T-helper 2 cell treated with Interferon-gamma antibody and Interleukin-4, amounts not matched to agents 5 μg/mL and 100 μg/mL, for 36 hours (primary cell): ENCODE measurements at places on chromosomes 5 and 9.
A peak's percentile ranks its signal among the peaks of the same experiment; 100 is the strongest.

DNA sequence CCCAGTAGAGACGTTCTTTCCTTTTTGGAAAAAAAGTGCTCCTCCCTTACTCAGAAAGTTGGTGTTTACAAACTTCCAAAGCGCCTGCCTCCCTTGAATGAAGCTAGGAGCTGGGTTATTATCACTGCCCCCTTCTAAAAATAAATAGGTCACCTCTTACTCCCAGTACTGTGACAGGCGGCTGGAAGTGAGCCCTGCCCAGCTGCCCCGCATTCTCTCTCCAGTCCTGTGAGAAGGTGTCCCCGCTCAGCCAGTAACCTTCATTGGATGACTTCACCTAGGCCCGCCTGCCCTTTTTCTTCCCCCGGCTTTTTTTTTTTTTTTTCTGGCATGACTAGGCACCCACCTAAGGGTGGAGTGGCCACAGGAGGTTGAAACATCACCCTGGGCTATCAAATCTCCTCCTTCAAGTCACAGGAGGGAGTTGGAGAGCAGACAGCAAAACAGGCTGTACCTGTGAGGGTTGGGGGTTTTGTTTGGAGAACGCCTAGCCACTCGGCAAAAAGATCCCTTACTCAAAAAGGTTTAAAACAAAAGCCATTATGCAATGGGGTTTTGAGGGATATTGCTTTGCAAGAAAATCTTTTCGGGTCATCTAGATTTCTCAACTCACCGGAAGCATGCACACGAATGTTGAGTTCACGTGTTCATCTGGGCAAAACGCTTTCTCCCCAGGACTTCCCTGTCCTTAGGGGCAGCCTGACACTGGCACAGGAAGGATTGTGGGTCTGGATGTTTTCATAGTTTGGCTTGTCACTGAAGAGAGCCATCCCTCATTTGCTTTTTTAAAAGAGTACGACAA is 43.3 kb upstream of the ZNF622 start:
- no peak for DNase-seq

DNA sequence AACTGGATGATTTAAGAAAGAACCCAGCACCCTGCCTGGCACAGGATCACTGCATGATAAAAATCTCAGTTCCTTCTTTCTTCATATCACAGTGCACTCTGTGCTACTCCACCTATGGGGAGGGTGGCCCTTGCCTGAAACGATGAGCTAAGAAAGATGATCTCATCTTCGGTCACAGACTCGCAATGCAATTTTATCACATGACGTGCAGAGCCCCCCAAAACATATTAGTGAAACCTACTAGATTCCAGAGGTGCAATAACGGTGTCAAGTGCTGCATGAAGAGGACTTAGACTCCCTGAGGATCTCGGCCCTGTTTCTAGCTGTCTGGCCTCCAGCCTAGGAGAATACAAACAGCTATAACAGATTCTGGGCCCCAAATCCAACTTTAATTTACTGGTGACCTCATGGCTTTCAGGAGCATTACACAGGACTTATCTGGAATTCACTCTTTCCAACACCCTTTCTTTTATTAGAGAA is 104.0 kb downstream of the EBF1 start:
- no peak for DNase-seq

DNA sequence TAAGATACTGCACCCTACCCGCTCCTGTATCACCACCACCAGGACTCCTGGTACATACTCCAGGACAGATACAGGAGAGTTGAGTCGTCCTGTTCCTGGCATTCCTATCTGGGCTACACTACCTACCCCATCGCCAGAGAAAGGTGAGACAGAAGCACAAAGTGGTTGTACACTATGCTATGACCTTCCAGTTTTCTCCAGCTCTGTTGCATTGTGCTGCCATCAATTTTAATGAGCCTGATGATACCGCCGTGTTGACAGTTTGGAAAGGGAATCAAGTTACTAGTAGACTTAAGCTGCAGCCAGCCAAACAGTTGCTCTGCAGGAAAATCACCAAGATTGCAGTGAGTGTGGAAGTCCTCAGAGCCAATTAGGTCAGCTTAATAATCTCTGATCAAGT is 35.2 kb downstream of the ANP32B start:
- DNase-seq = no peak

GRCh38 chr9:35910613-35911359 is 1.5 kb downstream of the SPAAR start:
- peak; percentile 45 for DNase-seq

GRCh38 chr9:2356041-2356790 is 265.4 kb upstream of the VLDLR start:
- no peak for DNase-seq

GRCh38 chr9:126874546-126875314 is 14.3 kb downstream of the ZBTB34 start:
- no peak for DNase-seq

DNA sequence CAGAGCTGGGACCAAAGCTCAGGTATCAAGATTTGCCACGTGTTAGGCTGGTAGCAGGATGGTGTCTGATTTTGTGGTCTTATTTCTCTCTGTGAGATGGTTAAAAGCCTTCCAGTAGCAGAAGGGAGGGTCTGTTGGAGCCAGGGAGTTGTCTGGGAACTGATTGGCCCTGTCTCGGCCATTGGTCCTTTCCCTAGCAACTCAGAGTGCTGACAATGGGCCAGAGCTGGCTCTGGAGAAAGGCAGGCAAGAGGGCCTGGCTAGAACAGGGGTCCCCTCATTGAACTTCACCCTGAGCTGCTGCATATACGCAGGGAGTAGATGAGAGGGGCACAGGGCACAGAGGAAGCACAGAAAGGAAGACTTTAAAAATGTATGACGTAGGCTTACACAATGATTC is 92.8 kb downstream of the PSD2 start:
- DNase-seq = no peak
